ENCODE measurements at places on chromosomes 7 and 10.

- DNase-seq, result no peak
Measured at GRCh38 chr10:43299579-43299978, 32.7 kb upstream of the RASGEF1A start.

- no peak for DNase-seq
Measured at GRCh38 chr10:97827702-97828291, 21.8 kb upstream of the GOLGA7B start.

DNA sequence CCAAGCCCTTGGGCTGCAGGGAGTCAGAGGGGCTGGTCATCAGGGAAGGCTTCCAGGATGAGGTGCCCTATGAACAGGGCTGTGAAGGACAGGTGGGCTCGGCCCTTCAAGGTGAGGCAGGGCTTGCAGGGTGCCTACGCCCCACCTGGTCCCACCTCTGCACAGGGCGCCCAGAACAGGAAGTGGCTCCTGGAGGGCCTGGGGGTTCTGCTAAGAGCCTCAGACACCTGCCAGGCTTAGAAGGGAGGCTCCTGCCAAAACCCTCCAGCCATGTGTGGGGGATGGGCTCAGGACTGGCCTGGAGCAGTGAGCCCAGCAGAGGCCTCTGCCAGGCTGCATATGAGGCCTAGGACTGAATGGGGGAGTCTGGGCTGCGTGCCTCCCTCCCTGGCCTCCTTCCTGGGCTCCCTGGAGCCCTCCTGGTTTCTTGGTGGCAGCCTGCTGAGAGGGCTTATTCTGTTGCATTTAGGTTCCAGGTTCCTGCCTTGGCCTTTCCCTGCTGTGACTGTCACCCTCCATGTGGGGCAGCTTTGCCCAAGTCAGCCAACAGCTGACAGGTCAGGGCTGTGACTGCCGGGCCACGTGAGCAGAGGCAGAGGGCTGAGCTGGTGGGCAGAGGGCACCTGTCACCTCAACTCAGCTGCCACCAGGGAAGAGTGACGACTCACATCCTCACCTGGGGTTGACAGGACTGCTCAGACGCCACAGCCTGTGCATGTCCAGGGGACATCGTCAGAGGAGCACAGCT is 45.2 kb upstream of the MSMB start:
- no peak for DNase-seq

GRCh38 chr10:12875100-12875499 is 126.4 kb downstream of the CCDC3 start:
- DNase-seq, result no peak

GRCh38 chr7:138072726-138073125 is 3.5 kb upstream of the AKR1D1 start:
- DNase-seq, result no peak

GRCh38 chr10:86169066-86169465 is 197.5 kb downstream of the GRID1 start:
- DNase-seq, result no peak

- no peak for DNase-seq
Measured at GRCh38 chr10:4229106-4229505, 444.1 kb upstream of the KLF6 start.

- no peak for DNase-seq
Measured at GRCh38 chr7:30005464-30005863, 15.9 kb upstream of the SCRN1 start.

DNA sequence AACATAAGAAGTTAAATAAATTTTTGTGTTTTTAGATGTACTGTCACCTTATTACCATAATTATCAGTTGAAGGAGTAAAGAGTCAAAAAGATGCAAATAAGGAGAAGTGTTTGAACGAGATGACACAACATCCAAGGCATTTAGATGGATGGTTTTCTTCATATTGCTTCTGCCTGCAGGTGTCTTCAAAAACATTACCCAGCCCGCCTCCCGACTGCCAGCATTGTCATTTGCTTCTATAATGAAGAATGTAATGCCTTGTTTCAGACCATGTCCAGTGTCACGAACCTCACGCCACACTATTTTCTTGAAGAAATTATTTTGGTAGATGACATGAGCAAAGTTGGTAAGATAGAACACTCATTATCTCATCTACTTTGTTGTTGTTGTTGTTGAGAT is 26.6 kb downstream of the GALNTL5 start:
- DNase-seq, result no peak

DNA sequence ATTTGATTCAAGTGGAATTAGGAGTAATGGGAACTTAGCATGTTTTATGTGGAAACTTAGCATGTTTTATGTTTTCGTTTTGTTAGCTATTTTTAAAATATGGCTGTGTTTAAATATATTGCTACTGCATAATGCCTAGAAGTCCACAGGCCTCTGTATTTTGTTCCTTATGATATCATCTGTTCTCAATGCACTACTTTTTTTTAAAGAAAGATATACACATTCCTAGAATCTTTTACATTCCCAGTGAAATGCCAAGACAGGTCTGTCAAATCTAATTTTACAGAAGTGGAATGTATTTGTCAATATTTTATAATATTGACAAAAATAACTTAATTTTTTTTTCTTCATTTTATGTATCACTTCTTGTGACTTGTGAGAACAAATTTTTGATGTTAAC is 51.6 kb downstream of the ST7 start:
- no peak for DNase-seq

GRCh38 chr7:1238450-1238882 is 5.8 kb downstream of the UNCX start:
- no peak for DNase-seq

DNA sequence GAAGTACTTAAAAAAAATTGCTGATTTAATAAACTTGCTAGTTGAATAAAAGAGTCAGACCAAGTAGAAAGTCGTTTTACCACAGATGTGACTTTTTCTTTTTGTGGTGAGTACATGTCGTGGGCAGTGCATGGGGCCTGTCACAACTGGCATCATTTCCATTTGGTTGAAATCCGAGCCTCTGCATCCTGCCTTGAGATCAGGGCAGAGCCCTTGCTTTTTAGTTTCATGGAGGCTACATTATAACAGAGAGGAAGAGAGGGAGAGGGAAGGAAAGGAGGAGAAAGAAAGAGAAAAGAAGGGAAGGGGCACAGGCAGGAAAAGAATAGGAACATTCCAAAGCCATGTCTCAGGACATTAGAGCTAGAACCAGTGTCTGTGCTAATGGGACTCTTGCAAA is 20.4 kb upstream of the INSYN2A start:
- no peak for DNase-seq

GRCh38 chr10:127314797-127315196 is 118.4 kb upstream of the INSYN2A start:
- no peak for DNase-seq

DNA sequence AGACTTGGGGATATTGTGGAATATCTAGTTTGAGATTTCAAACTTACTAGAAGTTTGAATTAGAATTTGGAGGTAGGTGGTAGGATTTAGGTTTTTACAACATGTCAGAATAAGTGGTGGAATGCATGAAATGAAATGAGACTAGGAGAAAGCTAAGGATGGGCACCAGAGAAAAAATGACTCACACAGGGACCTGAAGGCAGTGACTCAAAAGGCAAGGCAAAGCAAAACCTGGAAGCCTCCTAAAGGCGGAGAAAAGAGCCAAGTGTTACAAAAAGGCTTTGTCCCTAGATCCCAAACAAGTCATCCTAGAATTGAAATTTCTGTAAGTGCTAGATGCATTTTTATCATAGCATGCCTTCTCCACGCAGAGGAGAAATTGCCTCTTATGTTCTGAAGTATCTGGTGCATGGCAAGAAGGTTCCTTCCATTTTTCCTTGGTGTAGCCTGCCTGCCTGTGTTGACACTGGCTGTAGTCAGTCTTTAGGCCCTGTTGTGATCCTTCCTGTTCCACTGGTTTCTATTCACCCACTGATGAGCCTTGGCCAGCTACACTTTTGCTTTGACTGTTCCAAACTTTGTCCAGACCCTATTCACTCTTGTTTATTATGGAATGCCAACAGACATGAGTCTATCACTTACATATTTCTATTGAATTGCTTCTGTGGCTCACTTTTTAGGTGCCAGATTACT is 109.3 kb downstream of the ETV1 start:
- DNase-seq, result no peak

GRCh38 chr10:14839305-14839695 is 1.2 kb downstream of the HSPA14 start:
- no peak for DNase-seq

DNA sequence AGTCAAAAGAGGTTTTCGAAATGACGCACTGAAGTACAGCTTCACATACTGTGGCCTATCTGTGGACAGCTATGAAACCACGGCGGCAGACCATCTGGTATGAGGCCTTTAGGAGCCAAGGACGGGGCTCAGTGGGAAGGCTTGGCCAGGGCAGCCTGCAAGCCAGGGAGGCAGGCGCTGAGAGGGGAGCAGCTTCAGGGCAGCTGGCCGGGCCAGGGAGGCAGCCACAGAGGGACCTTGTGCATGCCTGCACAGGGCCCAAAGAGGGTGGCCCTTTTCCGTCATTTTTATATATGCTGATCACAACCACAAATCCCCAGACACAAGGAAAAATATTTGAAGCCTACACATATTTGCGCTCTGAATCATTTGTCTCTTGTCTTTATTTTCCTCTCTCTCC is 13.5 kb downstream of the CALD1 start:
- DNase-seq, result no peak

DNA sequence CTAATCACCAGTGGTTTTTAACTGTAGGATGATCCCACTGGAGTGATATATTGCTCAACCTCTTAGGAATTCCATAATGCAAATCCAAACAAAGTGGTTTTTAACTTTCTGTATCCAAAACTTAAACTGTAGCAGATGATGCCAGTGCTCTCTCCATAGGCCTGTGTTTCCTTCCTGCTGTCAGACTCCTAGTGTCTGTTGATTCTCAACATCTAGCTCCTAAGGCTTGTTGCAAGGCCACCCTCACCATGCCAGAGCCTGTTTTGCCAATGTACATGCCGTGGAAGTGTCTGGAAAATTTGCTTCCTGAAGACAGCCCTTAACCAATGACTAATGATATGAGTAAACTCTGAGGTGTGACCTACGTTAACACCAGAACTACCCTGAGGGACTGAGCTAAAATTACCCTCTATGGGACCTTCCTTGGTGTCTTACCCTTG is 39.3 kb downstream of the C1GALT1 start:
- no peak for DNase-seq

DNA sequence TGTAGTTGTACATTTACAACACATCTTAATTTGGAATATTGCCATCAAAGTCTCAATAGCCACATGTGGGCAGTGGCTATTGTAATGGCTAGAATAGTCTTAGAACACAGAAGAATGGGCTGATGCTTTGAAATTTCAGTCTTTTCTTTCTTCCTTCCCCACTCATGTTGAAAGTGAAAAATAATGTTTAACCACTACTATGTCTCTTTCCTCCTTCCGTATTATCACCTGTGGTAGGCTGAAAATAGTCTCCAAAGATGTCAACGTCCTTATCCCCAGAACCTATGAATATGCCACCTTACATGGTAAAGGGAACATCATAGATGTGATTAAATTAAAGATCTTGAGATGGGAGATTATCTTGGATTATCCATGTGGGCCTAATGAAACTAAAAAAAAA is 154.0 kb downstream of the SUGCT start:
- DNase-seq, result no peak

GRCh38 chr7:36710186-36710791 is 14.0 kb downstream of the AOAH start:
- no peak for DNase-seq

DNA sequence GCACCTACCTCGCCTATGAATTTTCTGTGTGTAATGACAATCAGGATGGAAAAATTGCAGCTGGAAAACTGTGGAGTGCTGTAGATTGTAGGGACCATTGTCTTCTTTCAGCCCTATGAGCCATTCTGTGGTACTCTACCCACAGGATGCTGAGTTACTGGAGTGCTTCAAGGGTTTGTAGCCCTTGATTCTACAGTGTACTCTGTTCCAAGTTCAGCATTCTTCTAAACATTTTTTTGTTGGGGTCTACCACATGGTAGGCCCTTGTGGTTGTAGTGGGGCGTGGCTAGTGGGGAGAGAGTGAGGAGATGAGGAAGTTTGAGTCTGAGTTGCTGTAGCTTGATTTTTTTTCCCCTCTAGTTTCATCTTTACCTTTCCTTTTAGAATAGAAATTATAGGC is 33.5 kb downstream of the REEP3 start:
- peak; percentile 9 for DNase-seq

- DNase-seq, result no peak
Measured at GRCh38 chr10:52965509-52965908, 192.9 kb upstream of the MBL2 start.

DNA sequence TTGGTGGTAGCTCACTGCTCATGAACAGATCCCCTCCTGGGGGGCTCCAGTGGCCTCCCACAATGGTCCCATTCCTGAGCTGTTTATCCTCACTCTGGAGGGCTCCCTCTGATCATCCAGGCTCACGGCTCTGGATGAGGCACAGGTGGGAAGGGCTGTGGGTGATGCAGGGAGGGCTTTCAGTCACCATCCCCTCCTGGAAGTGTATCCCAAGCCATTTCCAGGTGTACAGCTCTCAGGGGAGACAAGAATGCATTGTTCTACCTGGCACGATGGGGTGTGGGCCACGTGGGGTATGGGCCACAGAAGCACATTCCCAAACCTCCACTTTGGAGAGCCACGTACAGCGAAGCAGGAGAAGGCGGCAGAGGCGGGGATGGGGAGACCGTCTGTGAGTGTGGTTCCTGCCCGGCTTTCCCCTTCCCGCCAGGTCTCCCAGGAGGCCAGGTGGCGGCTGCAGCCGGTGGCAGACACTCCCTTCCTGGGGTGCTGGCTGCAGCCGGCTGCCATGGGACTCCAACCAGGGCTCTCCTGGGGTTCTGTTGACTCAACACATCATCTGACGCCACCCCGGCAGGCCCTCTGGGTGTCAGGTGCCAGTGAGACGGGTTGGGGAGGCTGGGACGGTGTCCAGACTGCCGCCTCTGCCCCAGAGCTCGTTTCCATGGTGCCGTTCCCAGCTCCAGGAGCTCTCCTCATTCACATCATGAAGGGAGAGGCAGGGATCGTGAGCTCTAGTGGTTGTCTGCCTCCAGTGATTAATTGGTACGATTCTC is 169.7 kb upstream of the RHEB start:
- DNase-seq, result no peak

DNA sequence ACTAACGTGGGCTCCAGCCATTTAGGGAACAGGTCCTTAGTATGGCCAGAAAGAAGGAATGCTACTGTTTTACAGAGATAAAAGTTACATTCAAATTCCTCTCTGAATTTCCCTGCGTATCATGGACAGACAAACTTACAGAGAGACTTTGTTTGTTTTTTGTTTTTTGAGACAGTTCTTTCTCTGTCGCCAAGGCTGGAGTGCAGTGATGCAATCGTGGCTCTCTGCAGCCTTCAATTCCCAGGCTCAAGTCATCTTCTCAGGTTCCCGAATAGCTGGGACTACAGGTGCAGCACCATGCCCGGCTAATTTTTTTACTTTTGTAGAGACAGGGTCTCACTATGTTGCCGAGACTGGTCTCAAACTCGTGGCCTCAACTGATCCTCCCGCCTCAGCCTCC is 64.5 kb upstream of the MPP7 start:
- DNase-seq, result no peak

- DNase-seq, result no peak
Measured at GRCh38 chr7:39757604-39758003, 134.2 kb downstream of the RALA start.

DNA sequence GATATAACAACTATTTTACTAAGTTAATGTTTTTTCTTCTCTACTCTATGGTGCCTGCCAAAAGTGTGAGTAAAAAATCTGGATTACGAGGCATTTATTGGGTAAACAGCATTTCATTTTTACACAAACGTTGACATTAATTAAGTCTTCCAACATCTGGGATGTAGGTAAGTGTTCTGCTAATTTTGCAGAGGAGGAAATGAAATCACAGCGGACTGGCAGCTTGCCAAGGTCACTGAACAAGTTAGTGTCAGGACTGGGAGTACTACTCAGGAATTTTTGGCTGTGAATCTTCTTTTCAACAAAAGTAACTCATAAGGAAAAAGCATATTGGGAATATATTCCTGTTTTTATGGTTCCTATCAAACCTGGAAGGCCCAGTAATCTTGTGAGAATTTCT is 612.1 kb upstream of the FZD8 start:
- no peak for DNase-seq
